Amygdala (tissue), 56 donors: ENCODE measurements at places on chromosomes 12 and 14.

GRCh38 chr12:611721-612120 is 51.5 kb downstream of the NINJ2 start:
- DNase-seq = no peak

- DNase-seq = no peak
Observed at GRCh38 chr12:66359300-66359699, 57.0 kb downstream of the HELB start.

- DNase-seq = peak; percentile 32
Observed at GRCh38 chr14:39739796-39740195, 307.6 kb upstream of the FBXO33 start.

- DNase-seq = no peak
Observed at GRCh38 chr14:50783563-50783962, 47.4 kb downstream of the NIN start.

- DNase-seq = no peak
Observed at GRCh38 chr14:55730592-55731310, 150.7 kb downstream of the KTN1 start.

DNA sequence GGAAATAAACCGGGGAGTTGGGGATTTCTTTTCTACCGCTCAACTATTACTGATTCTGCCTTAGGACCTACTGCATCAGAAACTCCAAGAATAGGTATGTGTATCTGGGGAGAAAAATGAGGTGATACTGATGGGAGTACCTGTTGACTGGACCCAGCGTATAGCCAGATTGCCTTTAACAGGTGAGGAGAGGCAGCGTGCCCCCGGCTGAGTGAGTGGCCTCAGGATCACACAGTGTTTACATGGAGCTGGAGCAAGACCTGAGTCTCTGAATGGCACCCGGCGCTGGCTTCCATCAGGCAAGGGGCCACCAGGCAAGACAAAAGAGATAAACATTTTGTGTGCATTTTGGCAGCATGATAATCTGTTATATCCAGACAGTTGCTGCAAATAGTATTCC is 496.2 kb downstream of the EGLN3 start:
- DNase-seq = no peak

- no peak for DNase-seq
Observed at GRCh38 chr12:92389466-92389865, 243.8 kb upstream of the BTG1 start.

- no peak for DNase-seq
Observed at GRCh38 chr14:34680806-34681479, 33.5 kb downstream of the CFL2 start.

- no peak for DNase-seq
Observed at GRCh38 chr14:58297412-58297761, 968 bp upstream of the ARID4A start.
